ENCODE measurements at places on chromosomes 6 and 20.

DNA sequence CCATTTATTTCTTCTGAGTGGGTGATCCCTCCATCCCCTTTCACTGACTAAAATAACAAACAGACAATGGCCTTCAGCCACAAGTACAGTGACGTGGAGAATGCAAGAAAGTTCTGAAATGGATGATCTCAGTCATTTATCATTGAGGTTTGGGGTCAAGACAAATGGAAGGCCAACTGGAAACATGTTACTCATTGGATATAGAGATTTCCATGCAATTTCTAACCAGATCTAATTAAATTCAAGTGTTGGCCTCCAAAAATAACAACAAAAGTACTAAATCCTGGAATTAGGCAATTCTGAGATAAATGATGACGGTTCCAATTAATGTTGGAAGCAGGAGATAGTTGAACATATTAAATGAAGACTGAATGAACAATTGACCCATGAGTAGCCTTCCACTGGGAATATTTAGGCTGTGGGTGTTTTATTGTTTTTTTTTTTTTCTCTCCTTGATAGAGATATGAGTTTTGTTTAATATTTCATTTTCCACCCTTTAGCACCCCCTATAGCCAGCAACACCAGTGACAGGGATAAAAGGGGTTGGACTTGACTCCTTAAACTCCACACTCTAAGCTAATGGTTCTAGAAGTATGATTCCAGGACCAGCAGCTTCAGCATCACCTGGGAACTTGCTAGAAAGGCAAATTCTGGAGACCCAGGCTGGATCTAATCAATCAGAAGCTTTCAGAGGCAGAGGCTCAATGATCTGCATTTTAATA is 112.8 kb downstream of the BCAS1 start:
- DNase-seq, result peak; percentile 54

DNA sequence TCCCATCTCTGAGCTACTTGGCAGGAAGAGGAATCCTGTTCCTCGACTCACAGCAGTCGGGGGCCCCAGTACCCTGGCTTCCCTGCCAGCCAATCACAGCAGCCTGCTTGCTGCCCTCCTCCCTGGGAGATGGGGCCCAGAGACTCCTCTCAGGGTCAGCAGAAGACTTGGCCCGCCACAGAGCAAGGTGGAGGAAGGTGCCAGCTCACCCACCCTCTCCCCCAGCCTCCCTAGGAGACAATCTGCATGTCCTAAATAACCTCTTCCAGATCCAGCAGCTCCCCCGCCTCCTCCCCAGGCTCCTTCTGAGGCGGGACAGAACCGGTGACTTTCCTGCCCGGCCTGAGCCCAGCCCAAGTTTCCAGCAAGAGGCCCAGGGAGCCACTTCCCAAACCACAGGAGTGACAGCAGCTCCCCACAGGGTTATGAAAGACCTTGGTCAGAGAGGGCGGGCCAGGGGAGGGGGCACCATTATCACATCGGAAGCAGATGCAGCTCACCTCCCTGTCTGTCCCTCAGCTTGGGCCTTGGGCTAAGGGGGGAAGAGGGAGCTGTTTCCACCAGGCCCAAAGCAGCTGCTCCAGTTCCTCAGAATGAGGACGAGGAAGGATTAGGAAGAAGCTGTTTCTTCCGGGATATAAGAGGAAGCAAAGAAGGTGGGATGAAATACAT is 2.3 kb downstream of the CCND3 start:
- peak; percentile 54 for DNase-seq

- DNase-seq, result no peak
These were observed 98.2 kb upstream of the NFATC2 start for GRCh38 chr20:51640743-51641142.

- DNase-seq, result no peak
These were observed 17.8 kb downstream of the ANKS1A start for GRCh38 chr6:34906826-34907225.

DNA sequence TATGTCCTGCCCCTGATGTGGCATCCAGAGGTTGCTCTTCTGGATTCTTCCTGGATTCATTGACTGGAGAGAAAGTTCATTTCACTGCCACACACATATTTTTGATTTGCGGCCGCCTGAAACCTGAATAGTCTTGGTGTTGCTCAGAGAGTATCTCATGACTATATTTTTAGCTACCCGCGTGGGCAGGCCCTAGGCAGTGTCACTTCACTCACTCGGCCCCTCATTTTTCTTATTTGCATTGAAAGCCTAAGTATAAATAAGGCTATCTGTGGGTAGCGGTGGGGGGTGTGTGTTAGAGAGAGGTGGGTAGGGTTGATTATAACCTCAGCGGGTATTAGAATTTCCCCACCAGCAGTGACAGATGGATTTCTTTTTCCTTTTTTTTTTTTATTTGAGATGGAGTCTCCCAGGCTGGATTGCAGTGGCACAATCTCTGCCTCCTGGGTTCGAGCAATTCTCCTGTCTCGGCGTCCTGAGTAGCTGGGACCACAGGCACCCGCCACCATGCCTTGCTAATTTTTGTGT is 113.5 kb downstream of the JARID2 start:
- peak; percentile 36 for DNase-seq

GRCh38 chr20:3727401-3728021 is 5.0 kb upstream of the HSPA12B start:
- DNase-seq, result peak; percentile 61

DNA sequence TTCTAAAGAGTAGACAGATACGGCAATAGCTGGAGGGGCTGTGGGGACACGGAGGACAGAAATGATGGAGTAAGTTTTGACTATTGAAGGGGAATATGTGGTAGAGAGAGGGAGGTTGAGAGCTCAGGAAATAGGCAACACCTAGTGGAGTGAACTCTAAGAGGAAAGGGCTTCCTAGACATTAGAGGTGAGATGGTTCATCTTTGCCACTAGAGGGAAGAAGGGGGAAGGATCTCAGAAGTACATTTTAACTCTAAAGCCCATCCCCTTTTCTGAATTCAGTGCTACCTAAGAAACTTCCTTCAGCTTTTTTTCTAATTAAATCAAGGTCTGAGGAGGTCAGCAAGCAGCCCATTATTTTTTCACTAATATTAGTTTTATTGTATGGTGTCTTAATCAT is 689.4 kb upstream of the MAP3K7 start:
- DNase-seq, result no peak
